WTC11 (cell line): ENCODE measurements at places on chromosomes 16 and 17. TPM values are rescaled to one million over a fixed set of nuclear protein-coding genes. Genes with fewer than 3 reads are reported as not detected.

DNA sequence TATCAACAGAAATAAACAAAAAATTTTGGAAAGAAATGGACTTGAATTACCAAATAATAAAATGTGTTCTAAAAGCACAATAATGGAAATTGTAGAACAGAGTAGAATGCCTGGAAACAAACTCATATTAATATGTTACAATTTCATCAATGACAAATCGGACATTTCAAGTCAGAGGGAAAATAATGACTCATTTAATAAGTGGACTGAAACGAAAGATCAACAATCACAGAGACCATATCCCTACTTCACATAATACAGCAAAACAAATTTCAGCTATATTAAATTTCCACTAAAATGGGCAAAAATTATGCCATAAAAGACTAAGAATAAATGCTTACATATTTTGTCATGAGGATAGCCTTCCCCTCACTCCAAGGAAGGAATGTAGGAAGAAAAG is 25.7 kb downstream of the CDYL2 start:
- H3K27ac ChIP-seq = no peak overlapping the region
- no peaks in the 10 kb centered on the region for H3K4me1 ChIP-seq
- H3K36me3 ChIP-seq = peaks cover 7% of the 10 kb centered on the region; the same call in 1 of the 2 replicates
- no peak for DNase-seq
- no peak overlapping the region for H3K4me3 ChIP-seq

- peak overlapping the region; percentile 26 for H3K27ac ChIP-seq
- no peak for DNase-seq
- H3K36me3 ChIP-seq = no peaks in the 10 kb centered on the region
- peaks cover 45% of the 10 kb centered on the region for H3K4me1 ChIP-seq
- H3K4me3 ChIP-seq = no peak overlapping the region
These were observed 54.9 kb downstream of the LDHD start for GRCh38 chr16:75061669-75062068.

- peaks cover 22% of the 10 kb centered on the region for H3K36me3 ChIP-seq
- no peak overlapping the region for H3K4me3 ChIP-seq
- no peak overlapping the region for H3K27ac ChIP-seq
- H3K4me1 ChIP-seq = 0 out of 2 replicates have a peak, but pooled peaks cover 3% of the 10 kb centered on the region
- DNase-seq = no peak
- H3K27me3 ChIP-seq = no peaks in the 10 kb centered on the region
These were observed 29.6 kb downstream of the OGFOD1 start for GRCh38 chr16:56480776-56481467.

DNA sequence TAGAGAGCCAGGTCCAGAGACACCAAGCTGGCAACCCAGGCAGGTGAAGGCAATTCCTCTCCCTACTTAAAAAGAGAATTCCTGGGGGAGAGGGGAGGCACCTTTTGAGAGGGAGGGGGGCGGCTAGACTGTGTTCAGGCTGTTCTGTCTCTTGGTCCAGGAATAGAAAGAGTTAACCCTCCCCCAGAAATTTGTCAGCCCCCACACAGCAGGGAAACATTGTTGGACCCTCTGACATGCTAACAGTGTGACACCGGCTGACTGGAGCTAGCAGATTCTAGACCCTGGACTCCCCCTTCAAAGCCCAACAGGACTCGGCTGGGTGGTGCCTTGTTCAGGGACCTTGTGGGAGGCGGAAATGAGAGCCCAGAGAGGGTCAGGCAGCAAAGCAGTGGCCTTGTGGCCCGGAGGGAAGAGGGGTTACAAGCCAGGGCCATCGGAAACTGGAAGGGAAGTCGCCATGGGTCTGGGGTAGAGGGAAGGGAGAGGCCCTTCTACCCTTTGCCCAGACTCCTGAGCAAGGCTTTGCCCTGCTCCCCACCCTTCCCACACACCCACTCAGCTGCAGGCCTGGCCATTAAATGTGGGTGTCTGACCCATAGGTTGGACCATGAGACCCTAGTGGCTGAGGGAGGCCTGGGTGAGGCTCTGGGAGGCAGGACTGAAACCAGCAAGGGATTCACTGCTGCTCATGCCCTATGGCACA is 44.6 kb downstream of the RAI1 start:
- no peak for DNase-seq
- H3K27ac ChIP-seq = no peak overlapping the region
- H3K4me1 ChIP-seq = peaks cover 51% of the 10 kb centered on the region
- no peaks in the 10 kb centered on the region for H3K36me3 ChIP-seq
- peak overlapping the region; percentile 81 for H3K4me3 ChIP-seq
- peaks cover 95% of the 10 kb centered on the region for H3K27me3 ChIP-seq

GRCh38 chr17:610276-610675 is 104.4 kb downstream of the VPS53 start:
- no peak overlapping the region for H3K27ac ChIP-seq
- no peak for DNase-seq
- peaks cover 11% of the 10 kb centered on the region for H3K36me3 ChIP-seq
- H3K4me3 ChIP-seq = no peak overlapping the region

GRCh38 chr16:82373976-82374375 is 204.0 kb upstream of the MPHOSPH6 start:
- no peaks in the 10 kb centered on the region; the same call in 1 of the 2 replicates for H3K27me3 ChIP-seq
- H3K4me1 ChIP-seq = no peaks in the 10 kb centered on the region
- DNase-seq = no peak
- no peaks in the 10 kb centered on the region for H3K36me3 ChIP-seq
- no peak overlapping the region for H3K4me3 ChIP-seq

GRCh38 chr16:19203374-19203966 is 35.4 kb downstream of the SYT17 start:
- no peak overlapping the region for H3K4me3 ChIP-seq
- no peaks in the 10 kb centered on the region for H3K27me3 ChIP-seq
- no peak for DNase-seq
- peaks cover 3% of the 10 kb centered on the region; the same call in 1 of the 2 replicates for H3K36me3 ChIP-seq
- H3K4me1 ChIP-seq = peaks cover 5% of the 10 kb centered on the region

DNA sequence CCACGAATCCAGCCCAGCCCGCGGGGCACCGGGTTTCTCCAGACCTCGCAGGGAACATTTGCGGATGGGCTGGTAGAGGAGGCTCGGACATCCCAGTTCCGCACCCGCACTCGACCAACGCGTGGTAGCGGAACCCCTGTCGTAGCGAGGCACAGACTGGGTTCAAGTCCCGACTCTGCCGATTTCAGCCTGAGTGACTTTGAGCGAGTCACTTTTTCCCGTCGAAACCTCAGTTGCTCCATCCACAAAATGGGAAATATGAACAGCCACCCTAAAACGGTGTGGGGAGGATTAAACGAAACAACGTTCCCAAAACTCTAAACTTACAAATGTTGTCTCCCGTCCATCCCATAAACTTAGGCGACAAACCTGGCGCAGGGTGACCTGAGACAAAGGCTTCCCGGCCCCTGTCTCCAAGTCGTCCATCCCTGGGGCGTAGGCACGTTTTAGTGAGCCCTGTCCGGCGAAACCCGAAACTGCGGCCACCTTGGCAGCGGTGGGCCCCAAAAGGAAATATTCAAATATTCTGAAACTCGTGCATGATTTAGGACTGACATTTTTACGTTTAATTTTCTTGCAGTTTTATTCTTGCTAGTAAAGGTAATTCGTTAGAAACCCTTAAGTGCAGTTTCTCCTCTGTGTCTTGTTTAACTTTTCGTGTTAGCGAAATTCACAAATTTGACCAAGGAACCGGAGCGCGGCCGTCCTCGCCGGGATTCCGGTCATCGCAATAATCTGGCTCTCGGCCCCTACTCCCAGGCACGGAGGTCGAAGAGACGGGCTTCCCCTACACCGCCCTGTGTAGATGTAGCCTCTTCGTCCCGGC is 1.9 kb upstream of the MLLT6 start:
- no peak for DNase-seq
- peaks cover 91% of the 10 kb centered on the region for H3K27me3 ChIP-seq
- H3K36me3 ChIP-seq = 0 out of 2 replicates have a peak, but pooled peaks cover 3% of the 10 kb centered on the region
- peak overlapping the region; percentile 86 for H3K27ac ChIP-seq
- peaks cover 56% of the 10 kb centered on the region for H3K4me1 ChIP-seq

DNA sequence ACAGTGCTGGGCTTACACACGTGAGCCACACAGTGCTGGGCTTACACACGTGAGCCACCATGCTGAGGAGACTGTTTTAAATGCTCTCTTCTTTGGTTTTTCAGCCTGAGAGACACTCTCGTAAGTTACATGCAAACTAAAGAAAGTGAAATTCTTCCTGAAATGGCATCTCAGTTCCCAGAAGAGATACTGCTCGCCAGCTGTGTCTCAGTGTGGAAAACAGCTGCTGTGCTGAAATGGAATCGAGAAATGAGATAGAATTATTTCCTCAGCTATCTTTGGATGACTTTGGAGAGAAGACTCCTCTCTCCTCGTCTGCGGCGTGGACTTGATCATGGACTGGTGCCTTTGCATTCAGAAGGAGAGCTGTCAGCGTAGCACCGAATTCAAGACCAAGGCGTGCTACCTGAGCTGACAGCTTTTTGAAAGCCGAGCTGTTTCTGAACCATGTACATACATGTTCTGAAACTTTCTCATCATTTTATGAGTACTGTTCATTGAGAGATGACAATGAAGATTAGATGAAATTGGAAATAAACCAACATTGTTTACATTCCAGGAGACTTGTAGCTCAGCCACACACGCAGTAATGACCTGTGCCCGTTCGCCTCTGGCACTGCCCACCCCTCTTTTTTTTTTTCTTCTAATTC is 21.6 kb upstream of the ENDOV start:
- H3K4me3 ChIP-seq = no peak overlapping the region
- peaks cover 13% of the 10 kb centered on the region for H3K27me3 ChIP-seq
- DNase-seq = no peak
- H3K36me3 ChIP-seq = peaks cover 44% of the 10 kb centered on the region
- H3K4me1 ChIP-seq = peaks cover 9% of the 10 kb centered on the region

GRCh38 chr16:15682105-15682570 is 32.1 kb downstream of the NDE1 start:
- H3K4me1 ChIP-seq = 0 out of 2 replicates have a peak, but pooled peaks cover 3% of the 10 kb centered on the region
- peak; percentile 58 for DNase-seq
- peaks cover 20% of the 10 kb centered on the region for H3K36me3 ChIP-seq
- no peaks in the 10 kb centered on the region for H3K27me3 ChIP-seq
- no peak overlapping the region for H3K4me3 ChIP-seq
- H3K27ac ChIP-seq = peak overlapping the region; percentile 26; the same call in 1 of the 2 replicates

- H3K4me1 ChIP-seq = no peaks in the 10 kb centered on the region
- no peak for DNase-seq
- no peaks in the 10 kb centered on the region for H3K27me3 ChIP-seq
- H3K4me3 ChIP-seq = no peak overlapping the region
These were observed 64.2 kb downstream of the COG7 start for GRCh38 chr16:23388786-23389185.

DNA sequence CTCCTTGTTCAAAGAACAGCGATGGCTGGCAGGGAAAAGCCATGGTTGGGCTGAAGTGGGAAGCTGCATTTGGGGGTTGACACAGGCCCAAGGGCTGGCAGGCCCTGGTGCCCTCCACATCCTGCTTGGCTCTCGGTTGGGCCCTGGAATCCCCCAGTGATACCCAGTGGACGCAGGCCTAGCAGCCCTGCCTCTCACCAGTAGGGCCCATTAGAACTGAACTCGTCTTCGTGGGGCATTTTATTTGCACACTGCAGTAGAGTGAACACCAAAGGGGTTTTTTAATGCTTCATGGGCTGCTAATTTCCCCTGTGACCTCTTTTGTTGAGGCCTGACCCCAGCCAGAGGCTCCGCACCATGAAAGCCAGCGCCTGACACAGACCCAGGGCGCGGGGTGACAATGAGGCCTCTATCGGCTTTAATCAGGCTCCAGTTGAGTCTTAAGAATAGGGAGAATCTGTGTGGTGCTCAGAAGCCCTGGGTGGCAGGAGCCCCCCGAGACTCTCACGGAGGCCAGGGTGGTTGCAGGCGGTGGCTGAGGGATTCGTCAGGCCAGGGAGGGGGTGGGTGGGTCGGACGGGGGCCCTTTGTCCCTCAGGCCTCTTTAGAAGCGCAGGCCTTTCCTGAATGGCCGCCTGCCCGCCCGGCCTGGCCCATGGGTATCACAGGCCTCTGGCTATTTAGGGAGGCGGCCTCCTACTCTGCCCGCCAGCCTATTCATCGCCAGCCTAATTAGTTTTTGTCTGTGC is 199.3 kb downstream of the NTN1 start:
- no peak overlapping the region for H3K27ac ChIP-seq
- no peak for DNase-seq
- peaks cover 14% of the 10 kb centered on the region for H3K36me3 ChIP-seq
- H3K27me3 ChIP-seq = no peaks in the 10 kb centered on the region; the same call in 1 of the 2 replicates

GRCh38 chr17:80859002-80859941 is 132.4 kb upstream of the CHMP6 start:
- no peak for DNase-seq
- no peak overlapping the region; the same call in 1 of the 2 replicates for H3K4me3 ChIP-seq
- no peaks in the 10 kb centered on the region for H3K27me3 ChIP-seq
- H3K4me1 ChIP-seq = peaks cover 28% of the 10 kb centered on the region
- H3K36me3 ChIP-seq = peaks cover 8% of the 10 kb centered on the region; the same call in 1 of the 2 replicates
- H3K27ac ChIP-seq = peak overlapping the region; percentile 95

DNA sequence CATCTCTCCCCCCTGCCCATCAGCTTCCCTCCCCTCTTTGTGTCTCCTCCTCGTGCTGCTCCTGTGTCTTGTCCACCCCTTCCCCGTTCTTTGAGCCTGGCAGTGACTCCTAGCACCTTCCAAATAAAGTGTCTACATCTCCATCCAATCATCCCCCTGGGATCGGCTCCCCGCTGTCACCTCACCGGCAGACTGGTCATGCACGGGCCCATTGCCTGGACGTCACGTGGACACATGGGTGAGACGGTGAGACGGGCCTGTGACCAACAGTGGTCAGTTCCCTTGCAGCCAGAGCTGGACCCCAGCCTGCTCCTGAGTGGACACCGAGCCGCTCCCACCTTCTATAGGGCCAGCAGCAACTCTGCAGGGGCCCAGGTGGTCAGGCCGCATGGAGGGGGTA is 46.4 kb downstream of the COTL1 start:
- peak overlapping the region; percentile 81 for H3K27ac ChIP-seq
- H3K4me1 ChIP-seq = peaks cover 19% of the 10 kb centered on the region
- DNase-seq = no peak
- H3K36me3 ChIP-seq = peaks cover 24% of the 10 kb centered on the region
- no peak overlapping the region for H3K4me3 ChIP-seq
- H3K27me3 ChIP-seq = no peaks in the 10 kb centered on the region

DNA sequence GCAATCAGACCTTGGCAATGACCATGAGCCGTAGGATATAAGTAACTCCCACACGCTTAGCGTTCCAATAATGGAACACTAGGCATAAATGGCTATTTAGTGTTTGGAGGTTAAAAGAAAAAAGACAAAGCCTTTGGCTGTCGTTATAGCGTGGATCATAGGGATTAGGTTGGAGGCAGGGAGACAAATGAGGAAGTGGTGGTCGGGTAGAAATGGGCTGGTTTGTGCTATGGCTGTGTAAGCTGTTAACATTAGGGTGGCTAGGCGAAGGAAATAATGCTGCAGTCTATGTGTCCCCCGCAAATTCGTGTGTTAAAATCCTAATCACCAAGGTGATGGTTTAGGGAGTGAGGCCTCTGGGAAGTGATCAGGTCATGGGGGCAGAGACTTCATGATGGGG is 120.4 kb upstream of the IRX6 start:
- no peak overlapping the region for H3K4me3 ChIP-seq
- H3K27ac ChIP-seq = no peak overlapping the region
- peaks cover 10% of the 10 kb centered on the region for H3K36me3 ChIP-seq
- H3K4me1 ChIP-seq = peaks cover 27% of the 10 kb centered on the region

Gene CDC6
- total RNA-seq = 85.9 to 125 TPM (median 87.9 TPM) in 3 replicates

Gene OR1A1
- total RNA-seq = not detected in 3 replicates

Gene KRT24
- total RNA-seq = not detected in 3 replicates

Gene CLEC19A
- 0.09 to 0.48 TPM (median 0.41 TPM) in 3 replicates for total RNA-seq

Gene KCNAB3
- total RNA-seq = 3.2 to 6.7 TPM (median 6.5 TPM) in 3 replicates

Gene LGALS9B
- total RNA-seq = not detected in 3 replicates
